ENCODE measurements at places on chromosomes 5 and 9.
A peak's percentile ranks its signal among the peaks of the same experiment; 100 is the strongest.

- no peak for DNase-seq
Measured at GRCh38 chr9:107983181-107983603, 493.6 kb upstream of the KLF4 start.

DNA sequence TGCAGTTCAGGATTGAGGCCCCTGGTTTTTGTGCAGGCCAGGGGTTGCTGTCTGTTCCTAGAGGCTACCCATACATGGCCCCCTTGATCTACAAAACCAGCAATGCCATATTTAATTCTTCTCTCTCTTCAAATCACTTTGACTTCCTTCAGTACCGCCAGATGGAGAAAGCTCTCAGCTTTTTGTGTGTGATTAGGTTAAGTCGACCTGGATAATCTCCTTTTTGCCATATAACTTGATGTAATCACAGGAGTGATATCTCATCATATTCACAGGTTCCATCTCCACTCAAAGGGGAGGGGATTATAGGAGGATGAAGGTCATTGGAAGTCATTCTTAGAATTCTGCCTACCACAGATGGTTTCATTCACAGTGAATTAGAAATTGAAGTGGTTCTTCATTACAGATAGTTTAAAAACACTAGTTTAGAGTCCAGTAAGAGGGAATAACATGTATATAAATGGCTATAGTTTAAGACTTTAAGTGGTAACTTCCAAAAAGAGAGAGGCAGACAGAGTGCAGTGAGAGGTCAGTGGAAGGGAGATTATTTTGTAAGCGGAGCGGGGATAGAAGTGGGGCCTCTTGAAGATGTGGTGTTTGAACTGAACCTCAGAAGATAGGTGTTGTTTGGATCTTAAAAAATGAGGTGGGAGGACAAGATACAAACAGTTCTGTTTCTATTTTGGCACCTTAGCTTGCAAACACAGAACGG is 85.9 kb downstream of the GALNT10 start:
- DNase-seq: no peak

- DNase-seq: no peak
Measured at GRCh38 chr5:121919046-121919445, 42.7 kb upstream of the SRFBP1 start.

GRCh38 chr5:96151891-96152290 is 190.2 kb upstream of the ELL2 start:
- no peak for DNase-seq

DNA sequence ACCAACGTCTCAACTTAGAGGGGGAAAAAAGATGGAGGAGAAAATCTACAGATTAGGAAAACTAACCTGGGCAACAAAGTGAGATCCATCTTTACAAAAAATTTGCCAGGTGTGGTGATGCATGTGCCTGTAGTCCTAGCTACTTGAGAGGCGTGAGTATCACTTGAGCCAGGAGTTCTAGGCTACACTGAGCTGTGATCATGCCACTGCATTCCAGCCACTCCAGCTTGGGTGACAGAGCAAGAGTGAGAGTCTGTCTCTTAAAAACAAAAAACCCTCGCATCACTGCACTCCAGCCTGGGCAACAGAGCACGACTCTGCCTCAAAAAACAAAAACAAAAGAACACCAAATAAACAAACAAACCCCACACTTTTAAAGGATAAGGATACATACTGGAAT is 98.1 kb upstream of the NR5A1 start:
- no peak for DNase-seq

GRCh38 chr5:82354543-82354942 is 76.4 kb upstream of the RPS23 start:
- DNase-seq: no peak

- DNase-seq: peak; percentile 38
Measured at GRCh38 chr5:60677850-60678664, 21.9 kb downstream of the DEPDC1B start.

GRCh38 chr5:170612256-170612678 is 108.4 kb downstream of the KCNIP1 start:
- DNase-seq: peak; percentile 49

- DNase-seq: no peak
Measured at GRCh38 chr5:177442066-177442826, 4.4 kb upstream of the PRR7 start.

GRCh38 chr9:36116593-36116992 is 19.9 kb upstream of the GLIPR2 start:
- DNase-seq: no peak

GRCh38 chr5:150014456-150014855 is 13.9 kb downstream of the HMGXB3 start:
- DNase-seq: no peak

DNA sequence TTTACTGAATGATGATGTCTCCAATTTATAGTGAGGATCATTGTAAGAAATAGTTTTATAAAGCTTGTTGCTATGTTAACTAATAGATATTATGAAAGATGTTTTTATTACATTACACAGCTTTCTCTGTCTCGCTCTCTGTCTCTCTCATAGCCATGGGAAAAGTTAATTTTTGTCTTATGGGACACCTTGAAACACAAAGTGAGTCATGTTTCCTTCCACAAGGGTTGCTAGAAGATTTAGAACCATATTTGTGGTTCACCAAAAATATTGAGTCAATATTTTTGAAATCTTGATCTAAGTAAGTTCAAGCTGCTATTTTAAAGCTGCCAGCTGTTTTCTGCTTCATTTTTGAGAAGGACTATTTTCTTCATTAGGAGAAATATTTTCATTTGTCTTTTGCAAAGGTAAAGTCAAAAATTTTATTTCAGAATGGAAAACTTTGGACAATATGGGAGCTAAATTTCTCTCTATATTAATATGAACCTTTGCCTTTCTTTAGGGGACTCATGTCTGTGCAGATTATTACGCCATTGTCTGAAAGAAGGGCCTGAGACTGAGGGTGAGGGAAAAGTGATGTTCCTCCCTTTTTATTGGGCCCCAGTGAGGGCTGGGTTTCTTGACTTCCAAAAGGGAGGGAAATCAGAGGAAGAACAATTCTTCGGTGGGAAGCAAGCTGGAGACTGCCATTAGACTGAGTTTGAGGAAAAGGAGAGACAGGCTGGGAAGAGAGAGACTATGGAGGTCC is 87.9 kb upstream of the SLC24A2 start:
- no peak for DNase-seq

Data from NCI-H1417 (cell line).